Endothelial cell of coronary artery (primary cell): ENCODE measurements at places on chromosomes 12 and 14. TPM values are rescaled to one million over a fixed set of nuclear protein-coding genes. Genes with fewer than 3 reads are reported as not detected.

The FAM90A1 gene
- 0.09 TPM in 1 of 2 replicates, not detected in the other for total RNA-seq

The CELA1 gene
- total RNA-seq = not detected in 2 replicates

The TEX52 gene
- not detected in 2 replicates for total RNA-seq

The A2ML1 gene
- total RNA-seq = not detected in 2 replicates

The ACSM4 gene
- not detected in 2 replicates for total RNA-seq

The AHNAK2 gene
- total RNA-seq = 66.2 and 78.0 TPM in 2 replicates

The PTCSC3 gene
- not detected in 2 replicates for total RNA-seq

The TAS2R7 gene
- 0.09 TPM in 1 of 2 replicates, not detected in the other for total RNA-seq

The ARHGEF40 gene
- 4.2 and 12.1 TPM in 2 replicates for total RNA-seq

The SALL2 gene
- total RNA-seq = 0.45 and 1.5 TPM in 2 replicates

The APOLD1 gene
- total RNA-seq = 3.0 and 6.4 TPM in 2 replicates

The DYRK2 gene
- total RNA-seq = 9.7 and 13.9 TPM in 2 replicates

The SLC39A5 gene
- not detected in 2 replicates for total RNA-seq

The NOVA1 gene
- 1.9 and 2.1 TPM in 2 replicates for total RNA-seq

The BDKRB2 gene
- under 0.01 TPM in 2 replicates for total RNA-seq

The NTS gene
- total RNA-seq = not detected in 2 replicates

The FAM216A gene
- total RNA-seq = 10.3 and 13.7 TPM in 2 replicates

The LIN7A gene
- 0.18 and 2.7 TPM in 2 replicates for total RNA-seq

The CCND2 gene
- 28.2 and 29.9 TPM in 2 replicates for total RNA-seq

The RNASE3 gene
- total RNA-seq = not detected in 2 replicates

The TSHR gene
- not detected in 2 replicates for total RNA-seq

The DACT1 gene
- total RNA-seq = 0.18 and 2.0 TPM in 2 replicates

The TRIM9 gene
- total RNA-seq = under 0.01 TPM in 1 of 2 replicates, not detected in the other

The SERPINA4 gene
- not detected in 2 replicates for total RNA-seq

The TPPP2 gene
- total RNA-seq = not detected in 2 replicates

The KRT74 gene
- total RNA-seq = not detected in 2 replicates

The JPH4 gene
- not detected in 2 replicates for total RNA-seq

The KRT2 gene
- not detected in 2 replicates for total RNA-seq

The GPR135 gene
- 0.72 and 2.1 TPM in 2 replicates for total RNA-seq

The POTEG gene
- total RNA-seq = not detected in 2 replicates

The KRT84 gene
- total RNA-seq = not detected in 2 replicates

The GPR65 gene
- total RNA-seq = under 0.01 and 0.09 TPM in 2 replicates

The E2F7 gene
- 7.8 and 9.8 TPM in 2 replicates for total RNA-seq

The PPP1CC gene
- total RNA-seq = 94.5 and 124 TPM in 2 replicates

The EPS8 gene
- total RNA-seq = 15.7 and 80.9 TPM in 2 replicates

The SLCO1B3 gene
- not detected in 2 replicates for total RNA-seq
